ENCODE measurements at places on chromosomes 12 and 14. TPM values are rescaled to one million over a fixed set of nuclear protein-coding genes. Genes with fewer than 3 reads are reported as not detected.

DNA sequence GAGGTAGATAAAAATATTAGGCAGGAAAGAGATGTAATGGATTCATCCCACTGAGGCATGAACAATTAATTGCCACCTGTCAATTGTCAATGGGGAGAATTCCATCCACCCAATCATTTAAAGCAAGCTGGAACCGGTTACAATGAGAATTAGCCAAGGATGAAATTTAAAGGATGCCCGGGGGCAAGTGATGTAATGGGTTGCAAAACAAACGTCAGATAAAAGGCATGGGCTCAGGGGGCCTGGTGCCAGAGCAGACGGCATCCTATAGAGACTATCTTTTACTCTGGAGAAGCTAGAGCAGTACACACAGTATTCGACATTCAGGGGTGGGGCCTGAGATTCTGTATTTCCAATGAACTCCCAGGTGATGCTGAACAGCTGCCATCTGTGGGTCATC lies 80.5 kb upstream of the ZFP36L1 start:
- H3K4me3 ChIP-seq = no peak overlapping the region
- DNase-seq = no peak
- H3K27ac ChIP-seq = no peak overlapping the region

GRCh38 chr12:91562476-91562875 lies 379.9 kb upstream of the DCN start:
- DNase-seq = no peak
- H3K4me1 ChIP-seq = no peaks in the 10 kb centered on the region
- no peak overlapping the region for H3K27ac ChIP-seq
- no peaks in the 10 kb centered on the region for H3K27me3 ChIP-seq
- no peaks in the 10 kb centered on the region for H3K36me3 ChIP-seq
- H3K4me3 ChIP-seq = no peak overlapping the region

GRCh38 chr14:100287202-100287997 lies 18.8 kb downstream of the SLC25A29 start:
- DNase-seq = no peak
- H3K27ac ChIP-seq = no peak overlapping the region
- H3K4me1 ChIP-seq = no peaks in the 10 kb centered on the region
- H3K27me3 ChIP-seq = no peaks in the 10 kb centered on the region
- H3K4me3 ChIP-seq = no peak overlapping the region

DNA sequence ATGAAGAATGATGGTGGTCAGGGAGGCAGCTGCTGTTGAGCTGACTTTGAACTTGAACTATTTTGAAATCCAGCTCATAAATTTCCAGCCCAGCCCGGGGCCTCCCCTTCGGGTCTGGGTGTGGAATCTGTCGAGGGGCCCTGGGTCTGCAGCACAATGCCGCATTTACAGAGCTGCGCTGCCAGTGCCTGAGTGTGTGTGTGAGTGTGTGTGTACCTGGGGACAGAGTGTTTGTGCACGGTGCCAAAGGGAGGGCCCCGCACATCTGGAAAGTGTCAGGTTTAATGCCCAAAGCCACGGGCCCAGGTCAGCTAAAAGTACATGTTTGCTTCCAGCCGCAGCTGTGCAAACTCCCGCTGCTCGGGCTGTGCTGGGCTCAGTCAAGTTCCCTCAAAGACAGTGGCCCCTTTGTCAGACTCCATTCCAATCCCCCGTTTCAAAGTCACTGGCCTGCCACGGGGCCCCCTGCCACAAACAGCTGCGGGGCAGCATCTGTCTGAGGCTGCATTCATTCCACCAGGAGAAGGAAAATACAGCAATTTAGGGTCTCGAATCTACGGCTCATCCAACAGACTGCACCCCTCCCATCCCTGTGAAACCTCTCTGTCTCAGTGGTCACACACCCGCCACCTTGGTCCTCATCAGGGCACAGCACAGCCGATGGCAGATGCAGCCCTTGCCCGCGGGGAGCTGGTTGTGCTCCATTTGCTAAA lies 16.3 kb upstream of the RFLNA start:
- no peaks in the 10 kb centered on the region for H3K27me3 ChIP-seq
- no peak for DNase-seq
- no peaks in the 10 kb centered on the region for H3K4me1 ChIP-seq
- H3K4me3 ChIP-seq = no peak overlapping the region
- no peak overlapping the region for H3K27ac ChIP-seq

DNA sequence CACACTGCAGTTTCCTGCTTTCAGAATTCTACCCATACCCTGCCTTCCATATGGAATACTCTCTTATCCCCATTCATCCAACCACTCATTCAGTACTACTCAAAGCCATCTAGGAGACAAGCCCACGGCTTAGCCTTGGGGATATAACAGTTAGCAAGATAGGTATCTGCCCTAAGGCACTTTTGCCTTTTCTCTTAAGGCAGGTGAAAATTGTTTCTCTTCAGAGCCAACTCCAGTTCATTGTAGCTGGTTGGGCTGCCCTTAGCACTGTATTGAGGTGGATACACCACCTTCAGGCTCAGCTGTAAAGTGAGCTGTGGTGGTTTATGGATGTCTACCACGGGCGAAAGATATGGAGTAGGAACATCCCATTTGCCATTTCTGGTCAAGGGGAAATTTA lies 729.7 kb upstream of the TBX3 start:
- no peaks in the 10 kb centered on the region for H3K36me3 ChIP-seq
- no peak for DNase-seq
- H3K27ac ChIP-seq = no peak overlapping the region
- no peak overlapping the region for H3K4me3 ChIP-seq
- H3K27me3 ChIP-seq = no peaks in the 10 kb centered on the region

DNA sequence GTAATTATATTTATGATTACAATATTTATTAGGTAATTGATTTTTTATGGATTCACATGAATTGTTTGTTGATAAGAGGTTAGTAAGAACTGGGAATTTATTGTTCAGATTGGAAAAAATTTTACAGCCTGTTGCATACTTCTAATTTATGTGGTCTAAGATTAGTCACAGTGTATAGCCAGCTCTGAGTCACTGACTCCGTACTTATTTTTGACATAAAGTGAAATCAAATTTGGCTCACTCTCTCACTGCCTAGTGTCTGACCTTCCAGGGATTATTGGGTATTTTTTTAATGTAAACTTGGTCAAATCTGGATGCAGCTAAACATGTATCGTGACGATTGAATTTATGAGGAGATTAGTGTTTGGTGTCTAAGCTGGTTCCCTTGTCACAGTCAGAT lies 109.3 kb downstream of the PTPRQ start:
- no peak for DNase-seq
- no peak overlapping the region for H3K4me3 ChIP-seq
- no peaks in the 10 kb centered on the region for H3K36me3 ChIP-seq
- no peaks in the 10 kb centered on the region for H3K27me3 ChIP-seq

- no peak overlapping the region for H3K27ac ChIP-seq
- H3K27me3 ChIP-seq = no peaks in the 10 kb centered on the region
- no peaks in the 10 kb centered on the region for H3K4me1 ChIP-seq
- no peak overlapping the region for H3K4me3 ChIP-seq
- no peak for DNase-seq
- H3K36me3 ChIP-seq = no peaks in the 10 kb centered on the region
Measured at GRCh38 chr14:50766338-50766886, 64.5 kb downstream of the NIN start.

DNA sequence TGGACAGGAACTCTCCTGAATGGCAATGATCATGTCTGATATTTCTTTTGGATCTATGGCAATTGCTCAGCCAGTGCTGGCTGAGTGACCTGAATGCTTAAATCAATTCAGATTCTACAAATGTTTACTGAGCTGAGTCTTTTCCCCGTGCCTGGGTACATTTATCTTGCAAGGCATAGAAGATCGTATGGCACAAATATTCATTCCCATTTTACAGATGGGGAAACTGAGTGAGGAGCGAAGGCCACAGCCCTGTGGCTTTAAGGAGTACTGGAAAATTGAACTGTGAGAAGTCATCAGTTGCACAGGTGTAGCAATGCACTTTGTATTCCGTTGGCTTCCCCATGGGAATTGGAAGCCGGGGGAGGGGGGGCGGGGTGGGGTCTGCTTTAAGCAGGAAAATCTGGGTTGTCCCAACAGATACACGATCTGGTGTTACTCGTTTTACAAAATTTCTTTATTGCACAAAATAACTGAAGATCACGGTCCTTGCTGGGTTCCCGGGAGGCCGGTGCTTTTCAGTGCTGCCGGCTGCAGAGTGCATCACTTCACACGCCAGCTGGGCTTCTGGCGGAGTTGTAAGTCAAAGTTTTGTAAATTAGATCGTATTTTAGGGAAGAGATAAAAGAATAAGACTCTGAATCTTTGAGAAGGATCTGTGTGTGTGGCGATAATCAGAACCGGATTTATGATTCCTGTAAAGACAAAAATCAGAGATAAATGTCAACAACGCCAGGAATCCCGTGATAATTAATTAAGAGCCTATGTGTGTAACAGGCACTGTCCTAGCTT lies 75.0 kb upstream of the MAP1LC3B2 start:
- H3K36me3 ChIP-seq = no peaks in the 10 kb centered on the region
- no peaks in the 10 kb centered on the region for H3K27me3 ChIP-seq
- DNase-seq = no peak
- no peaks in the 10 kb centered on the region for H3K4me1 ChIP-seq
- H3K27ac ChIP-seq = no peak overlapping the region
- no peak overlapping the region for H3K4me3 ChIP-seq

DNA sequence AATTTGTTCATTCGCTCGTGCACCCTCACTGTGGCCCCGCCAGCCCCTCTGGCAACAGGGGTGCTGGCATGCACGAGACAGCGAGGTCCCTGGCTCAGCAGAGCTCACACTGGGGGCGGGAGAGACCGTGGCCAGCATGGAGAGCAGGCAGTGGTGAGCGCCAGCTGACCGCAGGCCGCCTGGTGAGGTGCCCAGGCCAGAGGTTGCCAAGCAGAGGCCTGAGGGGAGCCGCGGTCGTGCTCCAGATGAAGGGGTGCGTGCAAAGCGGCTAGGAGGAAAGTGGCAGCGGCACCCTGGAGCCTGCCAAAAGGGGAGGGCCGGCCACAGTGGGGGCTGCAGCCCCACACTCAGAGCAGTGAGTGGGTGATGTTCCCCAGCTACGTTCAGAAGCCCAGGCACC lies 56.1 kb downstream of the CDC42BPB start:
- no peaks in the 10 kb centered on the region for H3K4me1 ChIP-seq
- no peaks in the 10 kb centered on the region for H3K27me3 ChIP-seq
- H3K36me3 ChIP-seq = peaks cover 66% of the 10 kb centered on the region
- no peak overlapping the region for H3K4me3 ChIP-seq
- DNase-seq = no peak

- H3K27me3 ChIP-seq = no peaks in the 10 kb centered on the region
- H3K4me1 ChIP-seq = no peaks in the 10 kb centered on the region
- H3K4me3 ChIP-seq = no peak overlapping the region
- no peak for DNase-seq
- H3K27ac ChIP-seq = no peak overlapping the region
Measured at GRCh38 chr14:38189930-38190726, 17.6 kb upstream of the SSTR1 start.

GRCh38 chr14:78592616-78593219 lies 422.5 kb downstream of the NRXN3 start:
- H3K27ac ChIP-seq = no peak overlapping the region
- no peak overlapping the region for H3K4me3 ChIP-seq
- H3K4me1 ChIP-seq = no peaks in the 10 kb centered on the region
- no peaks in the 10 kb centered on the region for H3K36me3 ChIP-seq

- DNase-seq = no peak
- no peak overlapping the region for H3K4me3 ChIP-seq
- peaks cover 23% of the 10 kb centered on the region for H3K27me3 ChIP-seq
- peaks cover 29% of the 10 kb centered on the region for H3K4me1 ChIP-seq
Measured at GRCh38 chr12:57628280-57629191, 4.5 kb downstream of the B4GALNT1 start.

DNA sequence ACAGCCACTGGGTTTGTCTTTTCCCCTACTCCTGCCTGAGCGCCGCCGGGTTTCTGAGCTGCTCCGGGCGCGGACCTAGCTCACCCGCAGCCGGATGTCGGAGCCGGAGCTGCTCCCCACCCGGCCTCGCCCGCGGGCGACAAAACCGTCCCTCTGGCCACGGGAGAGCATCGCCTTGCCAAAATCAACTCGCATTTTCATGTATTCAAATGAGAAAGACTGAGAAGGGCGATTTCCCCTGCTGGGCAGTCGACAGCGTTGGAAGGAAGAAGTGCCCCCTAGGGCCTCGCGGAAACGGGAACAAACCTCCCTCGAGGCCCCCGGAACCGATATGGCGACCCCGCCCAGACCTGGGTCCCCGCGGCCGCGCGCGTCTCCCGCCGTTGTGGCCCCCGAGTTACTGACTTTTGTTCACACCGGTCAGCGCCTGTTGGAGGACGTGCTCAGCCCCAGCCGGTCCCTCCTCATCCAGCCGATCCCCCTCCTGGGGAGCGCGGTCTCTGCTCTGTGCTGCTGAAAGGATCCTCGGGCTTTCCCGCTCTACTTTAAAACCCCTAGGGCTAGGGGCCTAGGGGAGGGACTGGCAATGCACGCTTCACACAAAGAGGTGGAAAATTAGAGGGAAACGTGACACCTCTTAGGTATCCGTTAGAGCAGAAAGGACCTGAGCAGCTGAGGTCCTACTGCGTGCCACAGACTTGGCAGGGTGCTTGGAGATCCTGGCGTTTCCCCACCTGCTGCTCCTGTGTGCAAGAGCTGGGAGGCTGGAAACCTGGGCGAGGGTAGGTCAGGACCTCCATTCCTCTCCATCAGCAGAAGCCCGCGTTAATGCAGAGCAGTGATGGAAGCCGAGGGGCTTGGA lies 4.3 kb downstream of the TTC6 start:
- DNase-seq = no peak
- H3K36me3 ChIP-seq = no peaks in the 10 kb centered on the region
- H3K27ac ChIP-seq = no peak overlapping the region
- peak overlapping the region; percentile 42 for H3K4me3 ChIP-seq

DNA sequence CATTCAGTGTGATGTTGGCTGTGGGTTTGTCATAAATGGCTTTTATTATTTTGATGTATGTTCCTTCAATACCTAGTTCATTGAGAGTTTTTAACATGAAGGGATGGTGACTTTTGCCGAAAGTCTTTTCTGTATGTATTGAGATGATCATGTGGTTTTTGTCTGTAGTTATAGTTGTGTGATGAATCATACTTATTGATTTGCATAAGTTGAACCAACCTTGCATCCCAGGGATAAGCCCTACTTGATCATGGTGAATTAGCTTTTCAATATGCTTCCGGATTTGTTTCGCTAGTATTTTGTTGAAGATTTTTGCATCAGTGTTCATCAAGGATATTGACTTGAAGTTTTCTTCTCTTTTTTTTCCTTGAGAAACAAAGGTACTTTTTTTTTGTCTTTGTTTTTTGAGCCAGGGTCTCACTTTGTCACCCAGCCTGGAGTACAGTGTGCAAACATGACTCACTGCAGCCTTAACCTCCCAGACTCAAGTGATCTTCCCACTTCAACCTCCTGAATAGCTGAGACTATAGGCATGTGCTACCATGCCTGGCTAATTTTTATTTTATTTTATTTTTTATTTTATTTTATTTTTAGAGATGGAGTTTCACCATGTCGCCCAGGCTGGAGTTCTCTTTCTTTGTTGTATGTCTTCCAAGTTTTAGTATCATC lies 121.3 kb downstream of the FUT8 start:
- no peak for DNase-seq
- no peaks in the 10 kb centered on the region for H3K27me3 ChIP-seq
- no peak overlapping the region for H3K4me3 ChIP-seq
- no peaks in the 10 kb centered on the region for H3K36me3 ChIP-seq

The CLEC14A gene
- 4.0 TPM for total RNA-seq

The CLEC6A gene
- total RNA-seq = not detected

The CLEC1A gene
- total RNA-seq = not detected

The KRT82 gene
- not detected for total RNA-seq

The SOS2 gene
- 41.7 TPM for total RNA-seq

The MYF5 gene
- not detected for total RNA-seq
